ENCODE measurements at places on chromosomes 13 and 19.

DNA sequence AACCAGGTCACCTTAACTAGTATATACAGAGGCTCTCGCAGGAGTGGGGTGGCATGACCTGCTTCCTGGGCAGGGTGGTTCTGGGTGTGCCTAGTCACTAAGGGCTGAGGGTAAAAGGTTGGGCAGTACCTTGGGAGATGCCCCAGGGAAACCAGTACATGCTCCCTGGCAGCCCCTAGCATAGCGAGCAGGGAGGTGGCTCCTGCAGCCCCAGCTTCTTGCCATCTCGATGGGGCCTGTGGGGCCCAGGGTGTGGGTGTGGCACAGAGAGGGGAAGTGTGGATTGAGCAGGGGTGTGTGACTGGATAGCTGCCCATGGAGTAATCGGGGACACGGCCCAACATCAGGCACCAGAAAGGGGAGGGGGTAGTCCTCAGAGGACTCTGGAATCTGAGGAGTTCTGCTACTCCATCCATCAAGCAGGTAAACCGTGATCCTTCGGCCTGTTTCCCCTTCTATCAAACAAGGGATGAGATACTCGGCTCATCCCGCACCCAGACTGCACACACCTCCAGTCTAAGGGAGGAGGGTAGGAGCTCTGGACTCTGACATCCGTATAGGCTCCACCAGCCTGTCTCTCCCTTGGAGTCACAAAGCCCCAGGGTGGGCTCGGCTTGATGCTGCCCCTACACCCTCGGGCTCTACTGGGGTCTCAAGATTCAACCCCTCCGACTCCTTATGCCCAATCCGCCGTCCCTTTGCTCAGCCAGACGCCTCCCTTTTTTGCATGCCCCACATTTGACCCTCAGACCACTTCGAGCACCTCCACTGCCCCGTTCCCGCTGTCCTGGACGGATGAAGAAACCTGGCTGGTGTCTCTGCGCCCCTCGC lies 1.1 kb downstream of the ZBTB45 start:
- DNase-seq = no peak

- DNase-seq = no peak
These were observed 172.7 kb downstream of the KLF5 start for GRCh38 chr13:73231471-73231870.

GRCh38 chr13:44362394-44363040 lies 11.1 kb upstream of the SERP2 start:
- no peak for DNase-seq

- DNase-seq = no peak
These were observed 17.6 kb downstream of the ACOD1 start for GRCh38 chr13:76965759-76966421.

- no peak for DNase-seq
These were observed 65.6 kb downstream of the IRS2 start for GRCh38 chr13:109720758-109721184.

DNA sequence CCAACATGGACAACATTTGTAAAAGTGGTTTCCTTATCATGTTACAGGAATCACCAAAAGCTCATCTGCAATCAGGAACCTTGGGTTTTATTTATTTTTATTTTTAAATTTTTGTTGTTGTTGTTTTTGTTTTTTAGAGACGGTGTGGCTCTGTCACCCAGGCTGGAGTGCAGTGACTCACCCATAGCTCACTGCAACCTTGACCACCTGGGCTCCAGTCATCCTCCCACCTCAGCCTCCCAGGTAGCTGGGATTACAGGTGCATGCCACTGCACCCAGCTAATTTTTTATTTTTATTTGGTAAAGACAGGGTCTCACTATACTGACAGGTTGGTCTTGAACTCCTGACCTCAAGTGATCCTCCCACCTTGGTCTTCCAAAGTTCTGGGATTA lies 13.6 kb upstream of the SERP2 start:
- DNase-seq = no peak

GRCh38 chr13:20221772-20222171 lies 10.3 kb downstream of the GJB6 start:
- DNase-seq = no peak

GRCh38 chr13:37934339-37935191 lies 65.0 kb upstream of the TRPC4 start:
- no peak for DNase-seq

GRCh38 chr13:43021926-43022670 lies 1.3 kb upstream of the DNAJC15 start:
- no peak for DNase-seq
